Heart left ventricle (tissue), 16 donors: ENCODE measurements at places on chromosomes 3 and 15.

GRCh38 chr3:71548705-71549384 is 34.7 kb downstream of the FOXP1 start:
- DNase-seq: no peak

DNA sequence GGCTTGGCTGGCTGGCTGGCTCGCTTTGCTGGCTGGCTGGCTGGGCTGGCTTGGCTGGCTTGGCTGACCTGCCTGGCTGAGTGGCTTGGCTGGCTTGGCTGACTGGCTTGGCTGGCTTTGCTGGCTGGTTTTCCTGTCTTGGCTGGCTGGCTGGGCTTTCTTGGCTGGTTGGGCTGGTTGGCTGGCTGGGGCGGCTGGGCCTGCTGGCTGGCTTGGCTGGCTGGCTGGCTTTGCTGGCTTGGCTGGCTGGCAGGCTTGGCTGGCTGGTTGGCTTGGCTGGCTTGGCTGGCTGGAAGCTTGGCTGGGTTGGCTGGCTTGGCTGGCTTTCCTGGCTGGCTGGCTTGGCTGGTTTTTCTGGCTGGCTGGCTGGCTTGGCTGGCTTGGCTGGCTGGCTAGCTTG is 435.6 kb downstream of the GOLGA6L6 start:
- DNase-seq: peak; percentile 26

DNA sequence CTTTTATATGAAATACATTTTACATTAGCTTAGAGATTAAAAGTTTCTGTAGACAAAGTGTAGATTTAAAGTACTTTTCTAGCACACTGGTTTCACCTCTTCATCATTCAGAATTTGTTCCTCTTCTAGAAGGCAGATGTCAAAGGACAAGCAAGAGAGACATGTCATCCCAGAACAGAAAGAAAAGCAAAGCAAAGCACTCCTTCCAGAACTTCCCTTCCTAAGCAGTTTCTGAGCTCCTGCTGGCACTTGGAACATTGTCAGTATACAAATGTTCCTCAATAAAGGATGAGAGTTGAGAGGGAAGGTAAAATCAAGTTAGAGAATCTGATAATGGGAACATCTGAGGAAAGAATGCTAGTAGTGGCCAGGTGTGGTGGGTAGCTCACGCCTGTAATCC is 26.2 kb downstream of the TMOD3 start:
- DNase-seq: no peak

DNA sequence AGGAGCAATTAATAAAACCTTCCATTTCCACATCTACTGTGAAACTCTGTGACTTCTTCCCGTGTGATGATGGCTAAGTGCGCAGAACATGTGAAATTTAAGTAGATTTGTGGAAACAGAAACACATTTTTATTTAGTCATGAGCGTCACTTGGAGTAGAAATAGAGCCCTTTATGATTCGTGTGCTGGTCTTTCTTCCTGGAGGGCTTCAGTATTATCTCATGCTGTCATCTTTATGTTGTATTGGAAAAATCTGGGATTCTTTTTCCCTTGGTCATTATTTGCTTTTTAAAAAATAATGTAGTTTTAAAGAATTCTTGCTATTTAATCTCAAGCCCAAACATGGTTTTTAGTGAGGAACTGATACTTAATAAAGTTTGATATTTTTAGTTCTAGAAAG is 284.0 kb upstream of the CTDSPL start:
- no peak for DNase-seq

- DNase-seq: no peak
Measured at GRCh38 chr3:46334741-46335478, 19.0 kb upstream of the CCR2 start.
